NCI-H187 (cell line): ENCODE measurements at places on chromosomes 11 and 22.

GRCh38 chr11:46047520-46047919 lies 73.7 kb downstream of the PHF21A start:
- DNase-seq, result no peak

DNA sequence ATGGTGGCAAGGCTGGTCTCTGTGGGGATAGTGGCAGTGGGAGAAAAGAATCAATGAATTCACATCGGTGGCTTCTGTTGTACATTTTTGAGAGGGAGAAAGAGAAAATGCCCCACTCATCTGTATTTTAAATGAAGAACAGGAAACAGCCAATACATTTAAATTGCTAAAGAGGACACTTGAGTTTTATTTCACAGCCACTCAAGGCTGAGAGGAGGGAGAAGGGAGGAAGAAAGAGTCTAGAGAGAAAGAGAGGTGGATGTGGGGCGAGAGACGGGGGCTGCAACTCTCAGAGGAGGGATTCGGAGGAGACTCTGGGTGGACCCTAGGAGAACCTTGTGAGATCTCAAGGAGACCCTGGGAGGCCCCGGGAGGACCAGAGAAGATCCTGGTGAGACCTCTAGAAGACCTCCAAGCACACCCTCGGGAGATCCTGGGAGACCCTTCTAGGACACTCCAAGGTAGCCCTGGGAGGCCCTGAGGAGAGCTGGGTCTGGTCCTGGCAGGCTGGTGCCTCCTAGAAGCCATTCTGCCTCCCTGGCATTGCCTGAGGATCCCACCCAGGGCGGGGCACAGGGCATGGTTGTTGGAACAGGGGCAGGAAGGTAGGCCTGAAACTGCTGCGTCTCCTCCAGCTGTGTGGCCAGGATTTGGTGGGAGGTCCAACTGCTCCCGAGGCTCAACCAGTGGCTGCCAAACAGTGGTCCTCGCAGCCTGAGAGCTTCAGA lies 91.0 kb upstream of the SHISAL1 start:
- DNase-seq, result no peak

GRCh38 chr11:83284501-83285150 lies 1.5 kb downstream of the CCDC90B start:
- DNase-seq, result no peak

DNA sequence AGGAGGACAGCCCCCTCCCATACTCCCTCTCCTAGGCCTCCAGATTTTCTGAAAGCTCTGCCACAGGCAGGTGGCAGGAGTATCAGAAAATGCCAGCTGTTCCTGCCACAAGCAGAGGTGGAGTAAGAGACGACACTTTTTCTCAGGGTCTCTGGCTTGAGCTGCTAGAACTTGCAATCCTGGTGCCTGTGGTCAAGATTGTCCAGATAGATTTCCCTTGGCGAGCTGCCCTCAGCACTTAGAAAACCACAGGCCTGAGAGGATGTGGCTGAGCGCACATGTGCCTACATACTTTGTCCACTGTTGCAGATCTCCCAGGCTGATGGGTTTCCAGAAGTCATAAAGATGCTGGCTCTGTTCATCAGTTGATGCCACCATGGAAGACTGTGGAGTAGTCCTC lies 65.7 kb upstream of the NAV2 start:
- no peak for DNase-seq

DNA sequence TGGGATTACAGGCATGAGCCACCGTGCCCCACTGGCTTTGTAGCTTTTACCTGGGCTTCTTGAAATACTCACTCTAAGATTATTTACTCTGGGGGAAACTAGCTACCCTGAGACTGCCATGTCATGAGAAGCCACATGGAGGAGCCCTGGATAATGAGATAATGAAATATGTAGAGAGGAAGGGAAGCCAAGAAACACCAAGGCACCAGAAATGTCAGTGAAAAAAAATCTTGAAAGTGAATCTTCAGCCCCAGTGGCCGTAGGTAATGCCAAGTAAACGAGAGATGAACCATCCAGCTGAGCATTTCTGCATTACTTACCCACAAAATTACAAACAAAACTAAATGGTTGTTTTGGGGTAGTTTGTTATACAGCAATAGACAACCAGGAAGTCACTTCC lies 125.6 kb downstream of the APIP start:
- no peak for DNase-seq

DNA sequence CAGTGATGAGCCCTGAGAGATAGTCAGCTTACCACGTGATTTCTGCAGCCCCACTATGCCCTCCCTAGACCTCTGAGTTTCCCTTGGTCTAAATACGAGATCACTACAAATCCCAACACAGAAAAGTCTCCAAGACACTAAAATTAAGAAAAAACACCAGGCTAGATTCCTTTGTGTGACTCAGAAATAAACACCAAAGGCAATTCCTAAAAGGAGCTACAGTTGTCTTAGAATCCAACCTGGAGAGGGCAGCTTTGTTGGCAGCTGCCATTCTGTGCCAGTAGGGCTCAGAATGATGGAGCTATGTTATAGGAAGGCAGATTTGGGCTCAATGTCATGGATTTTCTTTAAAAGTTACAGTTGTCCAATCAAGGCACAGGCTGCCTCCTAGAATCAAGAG lies 37.1 kb upstream of the HMGXB4 start:
- no peak for DNase-seq

GRCh38 chr22:27612115-27612514 lies 189.4 kb downstream of the MN1 start:
- no peak for DNase-seq

DNA sequence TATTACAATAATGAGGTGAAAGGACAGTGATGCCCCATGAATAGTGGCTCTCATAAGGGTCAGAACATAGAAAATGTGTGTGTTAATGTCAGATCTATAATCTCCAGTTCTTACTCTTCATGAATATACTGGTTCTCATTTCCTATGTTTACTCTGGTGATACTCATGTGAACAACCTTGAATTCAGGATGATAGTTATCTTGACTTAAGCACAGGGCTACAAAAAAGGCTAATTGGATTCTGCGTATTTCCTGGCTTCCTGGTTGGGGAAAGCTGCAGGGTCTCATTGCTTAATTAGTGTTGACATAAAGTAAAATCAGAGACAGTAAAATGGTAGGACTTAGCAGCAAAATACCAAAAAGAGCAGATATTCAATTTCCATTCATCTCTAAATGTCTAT lies 1316.8 kb upstream of the RAG2 start:
- DNase-seq, result no peak

DNA sequence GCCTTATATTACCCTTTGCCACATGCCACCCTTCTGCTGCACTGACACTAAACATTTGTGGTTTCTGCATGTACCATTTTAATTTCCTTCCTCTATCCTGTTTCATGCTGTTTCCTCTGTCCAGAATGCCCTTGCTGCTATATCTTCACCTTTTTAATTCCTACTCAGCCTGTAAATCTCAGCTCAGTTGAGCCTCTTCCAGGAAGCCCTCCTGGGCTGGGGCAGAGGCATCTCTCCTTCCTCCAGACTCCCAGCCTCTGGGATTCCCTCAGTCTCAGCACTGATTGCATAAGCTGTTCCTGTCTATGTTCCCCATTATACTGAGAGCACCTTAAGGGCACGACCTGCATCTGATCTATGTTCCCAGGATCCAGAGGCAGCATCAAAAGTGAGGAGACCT lies 98.7 kb downstream of the RNF169 start:
- no peak for DNase-seq

DNA sequence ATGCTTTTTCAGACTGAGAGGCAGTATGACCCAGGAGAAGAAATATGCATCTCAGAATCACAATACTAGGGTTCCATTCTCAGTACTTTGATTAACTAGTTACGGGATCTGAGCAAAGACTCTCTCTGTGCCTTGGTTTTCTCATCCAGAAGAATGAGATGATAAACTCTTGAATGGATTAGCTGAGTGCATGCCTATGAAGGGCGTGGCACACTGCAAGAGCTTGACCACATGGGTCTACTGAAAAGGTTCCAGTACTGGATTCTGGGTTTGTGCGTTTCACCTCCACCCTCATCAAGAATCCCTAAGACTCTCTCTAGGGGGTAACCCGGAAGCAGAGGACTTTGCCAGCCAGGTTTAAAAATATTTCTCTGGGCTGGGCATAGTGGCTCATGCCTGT lies 25.6 kb downstream of the PGA5 start:
- DNase-seq, result no peak

DNA sequence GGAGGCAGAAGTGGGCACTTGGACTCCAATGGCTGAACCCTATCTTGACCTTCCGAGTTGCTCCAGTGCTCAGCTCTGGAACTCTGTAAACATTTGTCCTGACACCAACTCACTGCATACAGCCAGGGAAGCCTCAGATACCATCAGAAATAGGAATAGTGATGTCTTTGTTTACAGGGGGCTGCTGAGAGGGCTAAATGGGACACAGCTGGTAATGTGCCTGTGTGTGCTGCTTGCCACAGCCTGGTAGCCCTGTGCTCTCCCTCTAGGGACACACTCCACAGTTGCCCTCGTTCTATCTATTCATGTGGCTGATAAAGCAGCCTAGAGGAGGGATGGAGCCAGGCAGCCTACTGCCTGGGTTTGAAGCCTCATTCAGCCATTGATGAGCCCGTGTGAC lies 559.8 kb downstream of the MIAT start:
- no peak for DNase-seq

- DNase-seq, result no peak
These were observed 710 bp upstream of the THY1 start for GRCh38 chr11:119423509-119424254.

GRCh38 chr11:29063630-29064361 lies 953.0 kb downstream of the KCNA4 start:
- no peak for DNase-seq

DNA sequence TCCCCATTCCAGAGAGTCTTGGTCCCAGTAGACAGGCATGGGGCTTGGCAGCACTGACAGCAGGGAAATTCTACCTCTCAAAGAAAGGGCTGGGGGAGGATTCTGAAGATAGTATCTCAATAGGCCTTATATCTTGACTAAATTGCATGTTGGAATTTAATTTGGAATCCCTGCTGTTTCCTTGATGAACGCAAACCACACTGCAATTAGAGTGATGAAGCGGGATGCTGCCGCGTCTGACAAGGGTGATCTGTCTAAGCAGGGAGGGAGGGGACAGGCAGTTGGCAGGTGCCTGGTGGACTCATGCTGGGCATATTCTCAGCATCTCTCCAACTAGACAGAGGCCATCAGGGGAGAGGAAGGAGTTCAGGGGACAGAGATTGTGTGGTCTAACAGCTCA lies 48.4 kb downstream of the COMMD9 start:
- no peak for DNase-seq

- no peak for DNase-seq
These were observed 14.3 kb downstream of the TP53AIP1 start for GRCh38 chr11:128928400-128928799.

DNA sequence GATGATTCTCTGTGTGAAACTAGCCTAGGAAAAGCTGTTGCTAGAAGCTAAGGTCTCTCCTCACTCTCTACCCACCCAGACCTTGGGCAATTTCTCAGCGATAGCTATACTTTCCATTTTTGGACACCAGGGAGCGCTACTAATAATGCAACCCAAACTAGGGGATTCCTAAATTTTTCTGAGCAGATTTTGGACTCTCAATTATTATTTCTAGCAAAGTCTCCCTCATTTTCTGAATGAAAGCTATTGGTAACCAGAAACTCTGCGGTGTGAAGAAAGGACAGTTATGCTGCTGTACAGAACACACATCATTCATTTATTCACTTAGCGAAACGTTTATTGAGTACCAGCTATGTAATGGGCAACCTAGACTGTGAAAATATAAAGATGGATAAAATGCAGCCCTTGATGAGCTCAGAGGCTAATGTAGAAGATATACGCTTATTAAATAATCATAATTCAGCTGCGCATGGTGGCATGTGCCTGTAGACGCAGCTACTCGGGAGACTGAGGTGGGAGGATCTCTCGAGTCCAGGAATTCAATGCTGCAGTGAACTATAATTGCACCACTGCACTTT lies 6.1 kb upstream of the STIM1 start:
- no peak for DNase-seq
